ENCODE measurements at places on chromosomes 13 and 19. TPM values are rescaled to one million over a fixed set of nuclear protein-coding genes. Genes with fewer than 3 reads are reported as not detected.

DNA sequence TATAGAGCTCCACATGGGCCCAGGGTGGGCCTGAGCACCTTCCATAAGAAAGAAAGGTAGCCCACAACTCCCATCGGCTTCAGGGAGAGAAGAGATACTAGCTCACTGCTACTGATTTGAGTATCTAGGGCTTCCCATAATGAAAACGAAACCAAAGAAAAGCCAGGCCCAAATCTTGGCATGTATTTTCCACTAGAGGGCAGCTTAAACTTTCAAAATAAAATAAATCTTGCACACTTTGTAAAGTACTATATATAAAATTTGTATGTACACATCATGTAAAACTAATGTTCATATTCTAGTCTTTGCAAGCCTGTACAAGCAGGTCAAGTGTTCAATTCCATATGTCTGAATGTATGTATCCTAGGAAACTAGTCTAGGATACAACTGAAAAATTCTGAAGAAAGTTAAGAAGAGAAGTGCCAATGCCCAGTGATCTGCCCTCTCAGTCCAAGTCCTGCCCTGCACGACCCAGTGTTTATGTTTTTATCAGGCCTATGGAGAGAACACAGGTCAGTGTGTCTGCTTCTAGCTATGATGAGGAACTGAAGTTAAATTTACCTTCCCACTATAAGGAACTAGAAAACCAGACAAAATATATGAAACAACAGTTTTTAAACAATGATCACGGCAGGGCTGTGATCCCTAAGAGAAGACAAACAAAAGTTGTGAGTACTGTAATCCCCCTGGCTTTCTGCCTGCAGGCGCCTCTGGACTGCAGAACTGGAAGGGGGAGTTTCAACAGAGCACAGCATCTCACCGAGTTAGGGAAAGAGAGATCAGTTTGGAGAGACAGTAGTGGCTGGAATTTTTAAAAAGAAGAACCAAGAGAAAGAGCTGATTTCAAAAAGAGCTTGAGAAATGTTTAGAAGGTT is 475.7 kb downstream of the UQCRFS1 start:
- no peaks in the 10 kb centered on the region for H3K36me3 ChIP-seq
- peak; percentile 67 for ATAC-seq
- peaks cover 7% of the 10 kb centered on the region for H3K4me1 ChIP-seq
- H3K27ac ChIP-seq, result peak overlapping the region; percentile 30
- H3K27me3 ChIP-seq, result no peaks in the 10 kb centered on the region

DNA sequence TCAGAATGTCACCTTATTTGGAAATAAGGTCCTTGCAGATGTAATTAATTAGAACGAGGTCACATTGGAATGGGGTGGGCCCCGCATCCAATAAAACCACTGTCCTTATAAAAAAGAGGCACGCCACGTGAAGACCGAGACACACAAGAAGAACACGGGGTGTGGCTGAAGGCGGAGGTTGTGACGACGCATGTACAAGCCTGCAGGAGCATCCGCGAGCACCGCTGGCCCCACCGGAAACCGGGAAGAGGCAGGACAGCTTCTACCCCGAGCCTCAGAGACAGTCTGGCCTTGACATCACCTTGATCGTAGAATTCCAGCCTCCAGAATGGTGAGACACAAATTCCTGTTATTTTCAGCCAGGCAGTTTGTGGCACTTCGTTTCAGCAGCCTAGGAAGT is 177.9 kb downstream of the COL4A1 start:
- no peak overlapping the region for H3K27ac ChIP-seq
- no peaks in the 10 kb centered on the region for H3K36me3 ChIP-seq
- no peak overlapping the region for H3K4me3 ChIP-seq
- H3K4me1 ChIP-seq, result no peaks in the 10 kb centered on the region
- ATAC-seq, result no peak
- peaks cover 41% of the 10 kb centered on the region for H3K27me3 ChIP-seq

DNA sequence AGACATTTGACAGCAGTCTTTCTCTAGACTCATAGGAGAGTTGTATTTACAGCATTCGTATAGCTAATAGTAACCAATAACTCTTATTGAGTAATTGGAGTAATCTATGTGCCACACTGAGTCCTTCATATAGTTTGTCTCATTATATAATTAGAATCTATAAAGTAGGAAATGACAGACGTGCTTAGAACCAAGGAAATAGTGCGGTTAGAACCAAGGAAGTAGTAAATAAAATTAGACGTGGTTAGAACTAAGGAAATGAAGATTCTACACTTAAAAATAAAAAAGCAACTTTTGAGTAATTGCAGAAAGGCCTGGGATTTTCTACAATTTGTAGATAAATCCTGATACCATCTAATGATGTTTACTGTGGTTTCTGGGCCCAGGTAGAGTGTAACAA is 107.8 kb upstream of the TNFSF11 start:
- H3K27ac ChIP-seq, result no peak overlapping the region
- no peak overlapping the region for H3K4me3 ChIP-seq
- H3K36me3 ChIP-seq, result no peaks in the 10 kb centered on the region
- no peak for ATAC-seq
- no peaks in the 10 kb centered on the region for H3K27me3 ChIP-seq
- H3K4me1 ChIP-seq, result no peaks in the 10 kb centered on the region

GRCh38 chr13:109028624-109029023 is 399.2 kb downstream of the MYO16 start:
- no peak overlapping the region for H3K4me3 ChIP-seq
- H3K27me3 ChIP-seq, result no peaks in the 10 kb centered on the region
- H3K4me1 ChIP-seq, result no peaks in the 10 kb centered on the region
- H3K27ac ChIP-seq, result no peak overlapping the region
- no peak for ATAC-seq

DNA sequence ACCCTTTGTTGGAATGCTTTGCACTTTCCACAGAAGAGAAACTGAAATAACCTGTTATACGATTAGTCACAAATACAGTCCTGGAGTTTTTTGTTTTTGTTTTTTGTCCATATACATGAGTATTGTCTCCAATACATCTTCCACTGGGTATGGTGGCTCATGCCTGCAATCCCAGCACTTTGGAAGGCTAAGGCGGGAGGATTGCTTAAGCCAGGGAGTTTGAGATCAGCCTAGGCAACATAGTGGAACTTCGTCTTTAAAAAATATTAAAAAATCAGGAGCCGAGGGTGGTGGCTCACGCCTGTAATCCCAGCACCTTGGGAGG is 25.0 kb downstream of the AP2S1 start:
- peaks cover under 1% of the 10 kb centered on the region for H3K27me3 ChIP-seq
- H3K4me3 ChIP-seq, result no peak overlapping the region
- no peak for ATAC-seq

DNA sequence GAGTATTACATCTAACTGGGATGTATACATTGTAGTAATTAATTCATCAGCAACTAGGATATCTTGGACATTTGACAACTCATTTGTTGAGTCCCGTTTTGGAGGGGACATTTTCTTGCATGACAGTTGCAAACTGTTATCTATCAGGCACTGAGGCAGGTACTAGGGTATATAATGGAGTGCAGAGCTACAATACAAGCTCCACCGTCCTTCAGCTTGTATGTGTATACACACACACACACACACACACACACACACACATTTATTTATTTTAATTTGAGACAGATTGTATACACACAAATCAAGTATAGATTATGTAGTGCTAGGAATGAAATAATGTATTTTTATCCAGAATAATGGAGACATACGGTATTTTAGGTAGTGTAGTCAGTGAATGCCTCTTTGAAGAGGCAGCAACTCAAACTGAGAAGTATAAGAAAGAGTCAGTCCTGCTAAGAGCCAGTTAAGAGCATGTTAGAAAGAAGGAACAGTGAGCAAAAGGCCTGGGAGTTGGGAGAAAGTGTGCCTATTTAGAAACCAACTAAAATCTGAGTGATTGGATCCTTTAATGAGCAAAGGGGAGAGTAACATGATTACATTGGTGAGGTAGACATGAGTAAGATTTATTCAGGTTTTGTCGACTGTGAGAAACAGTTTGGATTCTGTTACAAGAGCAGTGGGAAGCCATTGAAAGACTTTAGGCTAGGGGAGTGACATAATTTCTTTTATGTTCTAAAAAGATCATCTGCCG is 74.5 kb downstream of the NBEA start:
- no peaks in the 10 kb centered on the region for H3K4me1 ChIP-seq
- H3K27ac ChIP-seq, result no peak overlapping the region
- H3K4me3 ChIP-seq, result no peak overlapping the region
- no peaks in the 10 kb centered on the region for H3K27me3 ChIP-seq
- no peaks in the 10 kb centered on the region for H3K36me3 ChIP-seq

GRCh38 chr19:29365836-29366417 is 153.0 kb upstream of the UQCRFS1 start:
- no peak overlapping the region for H3K27ac ChIP-seq
- H3K4me1 ChIP-seq, result no peaks in the 10 kb centered on the region
- no peak for ATAC-seq

- ATAC-seq, result peak; percentile 56
- H3K4me1 ChIP-seq, result peaks cover 3% of the 10 kb centered on the region
- H3K27ac ChIP-seq, result no peak overlapping the region
- H3K36me3 ChIP-seq, result peaks cover 7% of the 10 kb centered on the region
These were observed 4.3 kb upstream of the ZNF17 start for GRCh38 chr19:57406516-57407123.

DNA sequence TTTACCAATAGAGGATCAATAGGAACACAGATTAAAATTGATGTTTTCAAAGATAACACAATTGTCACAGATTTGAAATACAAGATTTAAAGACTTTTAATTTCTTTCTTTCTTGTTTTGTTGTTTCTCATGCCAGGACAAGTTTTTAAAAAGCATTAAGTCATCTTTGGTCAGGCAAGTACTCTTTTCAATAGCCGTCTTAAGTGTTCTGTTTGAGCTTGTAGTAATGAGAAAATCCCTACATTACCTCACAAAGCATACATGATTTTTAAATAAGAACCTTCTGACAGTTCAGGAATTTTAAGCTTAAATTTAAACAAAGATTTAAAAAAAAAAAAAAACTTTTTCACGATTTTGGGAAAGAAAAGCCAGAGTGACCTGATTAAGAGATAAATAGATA is 216.3 kb upstream of the PRR20A start:
- no peaks in the 10 kb centered on the region for H3K4me1 ChIP-seq
- H3K27ac ChIP-seq, result no peak overlapping the region
- no peaks in the 10 kb centered on the region for H3K27me3 ChIP-seq

- H3K27me3 ChIP-seq, result peaks cover 10% of the 10 kb centered on the region
- H3K27ac ChIP-seq, result no peak overlapping the region
- H3K36me3 ChIP-seq, result no peaks in the 10 kb centered on the region
- no peak overlapping the region for H3K4me3 ChIP-seq
- no peak for ATAC-seq
- H3K4me1 ChIP-seq, result no peaks in the 10 kb centered on the region
These were observed 176.8 kb upstream of the ZNF507 start for GRCh38 chr19:32168606-32169005.

- H3K36me3 ChIP-seq, result peaks cover 61% of the 10 kb centered on the region
- no peaks in the 10 kb centered on the region for H3K27me3 ChIP-seq
- no peak for ATAC-seq
- no peak overlapping the region for H3K4me3 ChIP-seq
These were observed 13.7 kb downstream of the CHAMP1 start for GRCh38 chr13:114328034-114328433.

GRCh38 chr13:29547153-29547552 is 48.3 kb downstream of the SLC7A1 start:
- no peak overlapping the region for H3K27ac ChIP-seq
- H3K27me3 ChIP-seq, result no peaks in the 10 kb centered on the region
- no peak for ATAC-seq
- peaks cover 30% of the 10 kb centered on the region for H3K4me1 ChIP-seq
- no peak overlapping the region for H3K4me3 ChIP-seq
- H3K36me3 ChIP-seq, result peaks cover 87% of the 10 kb centered on the region

DNA sequence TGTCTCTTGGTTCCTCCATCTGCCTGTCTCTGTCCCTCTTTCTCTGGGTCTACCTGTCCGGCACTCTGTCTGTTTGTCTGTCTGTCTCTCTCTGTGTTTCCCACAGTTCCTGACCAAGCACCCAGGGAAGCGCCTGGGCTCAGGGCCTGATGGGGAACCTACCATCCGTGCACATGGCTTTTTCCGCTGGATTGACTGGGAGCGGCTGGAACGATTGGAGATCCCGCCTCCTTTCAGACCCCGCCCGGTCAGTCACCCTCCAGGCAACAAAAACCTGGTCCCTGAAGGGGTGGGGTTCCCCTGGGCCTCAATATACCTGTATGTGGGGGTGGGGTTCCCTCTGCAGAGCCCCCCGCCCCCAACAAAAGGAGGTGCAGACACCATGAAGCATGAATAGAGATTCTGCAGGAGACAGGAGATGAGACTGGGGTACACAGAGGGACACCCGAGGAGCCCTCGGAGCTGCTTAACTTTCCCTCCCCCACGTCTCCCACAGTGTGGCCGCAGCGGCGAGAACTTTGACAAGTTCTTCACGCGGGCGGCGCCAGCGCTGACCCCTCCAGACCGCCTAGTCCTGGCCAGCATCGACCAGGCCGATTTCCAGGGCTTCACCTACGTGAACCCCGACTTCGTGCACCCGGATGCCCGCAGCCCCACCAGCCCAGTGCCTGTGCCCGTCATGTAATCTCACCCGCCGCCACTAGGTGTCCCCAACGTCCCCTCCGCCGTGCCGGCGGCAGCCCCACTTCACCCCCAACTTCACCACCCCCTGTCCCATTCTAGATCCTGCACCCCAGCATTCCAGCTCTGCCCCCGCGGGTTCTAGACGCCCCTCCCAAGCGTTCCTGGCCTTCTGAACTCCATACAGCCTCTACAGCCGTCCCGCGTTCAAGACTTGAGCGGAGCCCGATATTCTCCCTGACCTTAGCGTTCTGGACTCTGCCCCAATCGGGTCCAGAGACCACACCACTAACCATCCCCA is 2.6 kb upstream of the CACNG7 start:
- H3K4me1 ChIP-seq, result peaks cover 6% of the 10 kb centered on the region
- H3K27me3 ChIP-seq, result peaks cover 64% of the 10 kb centered on the region
- H3K27ac ChIP-seq, result no peak overlapping the region
- ATAC-seq, result peak; percentile 61
- no peak overlapping the region for H3K4me3 ChIP-seq

GRCh38 chr13:36859259-36859658 is 40.2 kb downstream of the RFXAP start:
- H3K27ac ChIP-seq, result no peak overlapping the region
- H3K27me3 ChIP-seq, result peaks cover 20% of the 10 kb centered on the region
- ATAC-seq, result no peak
- H3K4me1 ChIP-seq, result no peaks in the 10 kb centered on the region
- no peak overlapping the region for H3K4me3 ChIP-seq

DNA sequence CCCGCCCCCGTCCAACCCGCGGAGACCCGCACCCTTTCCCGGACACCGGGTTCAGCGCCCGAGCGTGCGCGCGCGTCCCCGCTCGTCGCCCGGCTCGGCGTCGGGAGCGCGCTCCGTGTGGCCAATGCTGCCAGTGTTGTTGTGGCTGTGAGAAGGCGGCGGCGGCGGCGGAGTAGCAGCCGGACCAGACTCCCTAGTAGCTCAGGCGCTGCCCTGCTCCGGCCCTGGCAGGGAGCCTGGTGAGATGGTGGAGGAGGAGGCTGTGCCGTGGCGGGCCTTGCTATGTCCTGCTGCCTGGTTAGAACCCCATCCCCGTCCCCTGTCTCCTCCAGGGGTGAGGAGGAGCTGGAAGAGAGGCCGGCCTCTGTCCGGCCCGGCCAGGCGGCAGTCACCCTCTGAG is 553.2 kb downstream of the TUBA3C start:
- no peak overlapping the region for H3K4me3 ChIP-seq
- no peaks in the 10 kb centered on the region for H3K36me3 ChIP-seq
- no peaks in the 10 kb centered on the region for H3K4me1 ChIP-seq
- no peak overlapping the region for H3K27ac ChIP-seq
- no peak for ATAC-seq

TMPRSS9 gene
- not detected for total RNA-seq

PSG11 gene
- total RNA-seq, result 0.32 TPM

TNNI3 gene
- total RNA-seq, result not detected

GSX1 gene
- total RNA-seq, result not detected

FXYD3 gene
- total RNA-seq, result not detected

PLIN3 gene
- 56.7 TPM for total RNA-seq

MYPOP gene
- total RNA-seq, result 7.4 TPM

PTOV1 gene
- total RNA-seq, result 109 TPM

FBXO17 gene
- 0.43 TPM for total RNA-seq
